ENCODE measurements at places on chromosomes 3 and 15.

DNA sequence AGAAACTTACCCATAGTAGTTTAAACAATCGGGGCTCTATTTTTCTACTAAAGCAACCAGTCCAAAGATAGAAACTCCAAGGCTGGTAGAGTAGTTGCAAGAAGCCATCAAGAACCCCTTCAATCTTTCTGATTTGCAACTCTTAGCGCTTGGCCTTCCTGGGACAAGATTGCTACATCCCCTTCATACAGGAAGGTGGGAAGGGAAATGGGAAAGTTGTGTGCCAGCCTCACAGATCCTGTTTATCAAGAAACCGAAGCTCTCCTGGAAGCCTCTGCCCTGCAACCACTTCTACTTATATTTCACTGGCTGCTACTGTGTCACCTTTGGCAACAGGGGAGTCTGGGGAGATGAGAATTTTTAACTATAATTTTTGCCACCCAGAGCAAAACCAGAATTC is 46.2 kb downstream of the OSBPL10 start:
- no peak for DNase-seq

- no peak for DNase-seq
Observed at GRCh38 chr3:50587373-50587772, 18.1 kb downstream of the HEMK1 start.

- no peak for DNase-seq
Observed at GRCh38 chr15:73331991-73332925, 36.5 kb downstream of the HCN4 start.

DNA sequence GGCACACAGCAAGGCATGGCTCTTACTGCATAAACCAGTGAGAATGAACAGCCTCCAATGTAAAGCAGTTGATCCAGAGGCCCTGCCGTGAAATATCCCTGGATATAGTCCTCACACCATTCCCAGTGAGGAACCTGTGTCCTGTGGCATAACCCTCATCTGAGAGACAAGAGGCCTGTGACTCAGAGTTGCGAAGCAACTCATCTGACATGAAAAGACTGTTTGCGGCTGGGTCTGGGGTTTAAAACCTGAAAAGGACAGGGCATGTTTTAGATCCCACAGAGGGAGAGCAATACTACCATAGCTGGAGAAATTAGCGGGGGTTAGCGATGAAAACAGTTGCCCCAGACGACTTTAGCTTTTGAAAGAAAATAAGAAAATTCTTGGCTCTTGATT is 165.3 kb upstream of the BHLHE40 start:
- no peak for DNase-seq

- no peak for DNase-seq
Observed at GRCh38 chr3:78026318-78026828, 986.5 kb downstream of the ROBO2 start.

DNA sequence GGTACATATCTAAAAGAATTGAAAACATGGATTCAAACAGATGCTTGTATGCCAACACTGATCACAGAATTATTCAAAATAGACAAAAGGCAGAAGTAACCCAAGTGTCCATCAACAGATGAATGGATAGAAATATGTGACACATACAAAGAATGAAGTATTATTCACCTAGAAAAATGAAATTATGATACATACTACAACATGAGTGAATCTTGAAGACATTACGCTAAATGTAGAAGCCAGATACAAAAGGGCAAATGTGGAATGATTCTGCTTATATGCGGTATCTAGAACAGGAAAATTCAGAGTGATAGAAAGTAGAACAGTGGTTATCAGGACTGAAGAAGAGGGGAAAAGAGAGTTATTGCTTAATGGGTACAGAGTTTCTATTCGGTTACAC is 26.2 kb upstream of the SLC12A8 start:
- DNase-seq, result no peak

- no peak for DNase-seq
Observed at GRCh38 chr3:82586414-82586813, 825.0 kb upstream of the GBE1 start.

DNA sequence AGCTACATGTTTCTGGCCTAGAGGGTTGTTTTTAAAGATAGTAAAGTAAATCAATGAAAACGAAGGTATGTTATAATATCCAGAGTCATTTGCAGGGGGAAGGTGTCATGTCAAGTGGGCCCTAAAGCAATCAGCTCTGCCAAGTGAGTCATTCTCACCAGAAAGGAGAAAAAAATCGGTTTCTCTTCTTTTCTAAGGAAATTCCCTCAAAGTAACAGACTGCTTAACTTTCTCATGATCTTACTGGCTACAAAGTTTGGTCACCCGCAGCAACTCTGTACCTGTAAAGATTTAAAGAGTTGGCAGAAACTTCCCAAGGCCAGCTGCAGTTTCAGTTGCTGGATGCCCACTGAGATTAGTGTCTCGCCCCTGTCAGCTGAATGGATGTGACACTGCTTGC is 5.5 kb upstream of the FSIP1 start:
- no peak for DNase-seq

GRCh38 chr15:25869701-25870100 is 6.6 kb upstream of the ATP10A start:
- DNase-seq, result no peak

DNA sequence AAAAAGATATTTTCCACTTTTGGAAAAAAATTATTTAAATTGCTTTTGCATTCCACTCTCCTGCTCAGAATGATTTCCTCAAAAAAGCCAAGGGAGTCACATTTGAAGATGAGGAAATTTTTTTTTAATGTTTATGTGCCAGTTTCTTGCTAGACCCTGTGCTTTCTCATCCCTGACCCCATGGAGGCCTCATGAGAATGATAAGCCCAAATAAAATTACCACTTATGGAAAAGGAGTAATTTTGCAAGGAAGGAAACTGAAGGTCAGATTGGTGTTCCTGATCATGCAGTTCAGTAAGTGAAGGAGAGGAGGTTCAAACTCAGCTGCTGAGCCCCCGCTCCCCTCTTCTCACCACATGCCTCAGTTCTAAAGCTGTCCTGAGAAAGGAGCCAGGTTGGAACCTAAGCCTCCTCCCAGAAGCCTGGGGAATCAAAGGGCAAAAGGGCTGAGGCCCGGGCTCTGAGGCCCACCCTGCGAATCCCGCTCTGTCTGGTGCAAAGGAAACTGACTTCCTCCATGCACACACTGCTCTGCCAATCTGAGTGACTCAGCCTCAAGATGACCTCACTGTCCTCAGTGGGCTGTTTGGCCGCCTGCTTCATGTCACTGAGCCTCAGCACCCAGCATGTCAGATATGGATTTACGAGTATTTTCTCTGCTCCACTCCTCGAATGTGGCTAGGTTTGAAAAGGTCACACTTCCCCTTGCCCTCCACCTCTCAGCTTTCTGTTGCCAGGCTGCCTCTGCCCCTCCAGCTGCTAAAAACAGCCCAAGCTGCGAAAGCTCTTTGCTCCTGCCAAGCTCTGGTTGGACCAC is 56.9 kb upstream of the FLNB start:
- no peak for DNase-seq

DNA sequence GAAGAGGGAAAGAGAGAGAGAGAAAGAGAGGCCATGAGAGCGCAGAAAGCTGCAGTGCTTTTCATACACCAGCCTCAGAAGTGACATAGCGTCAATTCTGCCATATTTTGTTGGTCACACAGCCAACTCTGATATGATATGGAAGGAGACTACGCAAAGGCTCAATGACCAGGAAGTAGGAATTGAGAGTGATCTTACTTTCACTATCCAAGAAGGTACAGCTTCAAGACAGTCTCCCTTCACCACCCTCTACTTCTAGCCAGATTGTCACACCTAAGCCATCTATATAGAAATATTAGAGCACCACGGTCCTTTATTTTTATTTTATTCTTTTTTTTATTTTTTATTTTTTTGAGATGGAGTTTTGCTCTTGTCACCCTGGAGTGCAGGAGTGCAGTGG is 21.1 kb downstream of the PARP15 start:
- no peak for DNase-seq

GRCh38 chr15:41809526-41810220 is 18.2 kb upstream of the JMJD7 start:
- DNase-seq, result no peak

- no peak for DNase-seq
Observed at GRCh38 chr3:185423178-185423577, 60.2 kb downstream of the MAP3K13 start.

DNA sequence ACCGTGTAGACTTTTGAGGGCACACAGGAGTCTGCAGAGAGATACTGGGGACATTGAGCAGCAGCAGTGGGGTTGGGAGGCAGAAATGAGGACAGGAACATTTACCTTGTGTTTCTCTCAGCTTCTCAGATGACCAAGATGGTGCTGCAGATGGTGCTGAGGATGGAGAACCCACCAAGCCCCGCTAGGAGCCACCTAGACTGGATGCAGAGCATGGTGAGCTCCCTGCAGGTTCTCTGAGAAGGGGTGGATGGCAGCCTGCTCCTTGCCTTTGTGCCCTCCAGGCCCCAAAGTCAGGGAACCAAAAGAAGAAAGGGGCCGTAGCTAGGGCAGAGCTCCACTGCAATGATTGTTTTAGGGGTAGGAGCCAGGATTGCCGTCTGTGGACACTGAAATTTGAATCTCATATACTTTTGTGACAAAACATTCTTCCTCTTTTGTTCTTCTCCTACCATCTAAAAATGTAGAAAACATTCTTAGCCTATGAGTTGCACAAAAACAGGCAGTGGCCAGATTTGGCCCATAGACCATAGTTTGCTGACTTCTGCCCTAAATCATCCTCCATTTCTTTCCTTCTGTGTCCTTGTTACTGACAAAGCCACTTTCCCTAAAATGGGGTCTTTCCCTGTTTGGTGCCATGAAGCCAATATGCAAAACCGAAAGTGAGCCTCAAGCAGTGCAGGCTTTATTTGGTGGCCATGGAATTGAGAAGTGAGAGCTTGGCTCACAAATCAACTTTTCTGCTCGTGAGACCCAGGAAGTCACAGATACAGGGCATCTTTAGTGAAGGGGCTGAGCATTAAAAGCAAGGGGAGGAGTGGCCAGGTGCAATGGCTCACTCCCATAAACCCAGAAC is 11.9 kb upstream of the MUC20 start:
- no peak for DNase-seq

GRCh38 chr15:35271371-35272043 is 186.4 kb upstream of the NANOGP8 start:
- no peak for DNase-seq

- no peak for DNase-seq
Observed at GRCh38 chr15:60021589-60022378, 17.7 kb downstream of the FOXB1 start.

GRCh38 chr15:87728998-87729397 is 527.5 kb downstream of the NTRK3 start:
- DNase-seq, result no peak

DNA sequence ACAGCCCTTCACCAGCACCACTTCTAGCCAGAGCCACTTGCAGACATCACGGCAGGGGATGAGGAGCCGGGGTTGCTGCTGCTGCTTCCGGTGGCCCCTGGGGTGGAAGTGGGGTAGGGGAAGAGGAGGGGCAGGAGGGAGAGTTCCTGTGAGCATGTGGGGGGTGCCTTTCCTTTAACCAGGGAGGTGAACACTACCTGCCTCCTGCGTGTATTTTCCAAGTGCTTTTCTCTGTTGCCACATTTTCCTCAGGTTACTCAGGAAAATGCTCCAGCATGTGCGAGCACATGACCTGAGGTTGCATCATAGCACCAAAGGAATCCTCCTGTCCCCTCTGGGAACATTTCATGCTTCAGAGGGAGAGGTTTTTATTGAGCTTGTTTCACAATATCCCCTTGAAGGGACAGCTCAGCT is 12.2 kb upstream of the SACM1L start:
- peak; percentile 36 for DNase-seq

DNA sequence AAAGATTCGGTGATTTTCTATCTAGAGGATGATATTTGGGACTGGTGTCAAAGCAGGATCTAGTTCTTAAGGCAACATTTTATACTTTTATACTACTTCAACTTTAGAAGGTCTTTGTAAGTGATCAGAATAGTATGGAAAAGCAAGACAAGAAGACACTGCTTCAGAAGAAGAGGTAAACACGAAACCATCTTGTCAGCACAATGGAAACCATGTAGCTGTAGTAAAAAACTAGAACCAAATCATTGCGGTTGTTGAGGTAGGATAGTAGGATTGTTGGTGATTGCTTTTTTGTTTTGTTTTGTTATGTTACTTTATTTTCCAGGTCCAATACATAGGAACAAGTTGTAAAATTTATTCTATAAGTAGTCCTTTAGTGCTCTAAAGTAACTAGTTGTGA is 40.0 kb downstream of the SEMA6D start:
- DNase-seq, result no peak

GRCh38 chr15:22794063-22794462 is 7.6 kb downstream of the NIPA1 start:
- DNase-seq, result no peak

- no peak for DNase-seq
Observed at GRCh38 chr3:32614956-32615355, 44.3 kb upstream of the DYNC1LI1 start.

DNA sequence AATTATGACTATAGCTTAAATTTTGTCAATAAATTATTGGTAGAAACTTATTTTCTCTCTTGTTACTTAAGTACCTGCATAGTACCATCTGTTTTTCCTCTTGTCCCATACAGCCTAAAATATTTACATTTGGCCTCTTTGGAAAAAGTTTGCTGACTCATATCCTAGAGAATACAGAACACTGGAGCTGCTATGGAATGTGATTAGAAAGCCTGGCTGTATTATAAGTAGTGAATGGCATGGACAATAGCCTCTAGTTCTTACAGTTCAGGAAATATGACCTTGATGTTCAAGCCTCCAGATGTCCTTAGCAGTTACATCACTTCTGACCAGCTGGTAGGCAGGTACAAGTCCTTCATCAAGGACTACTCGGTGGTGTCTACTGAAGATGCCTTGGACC is 28.3 kb downstream of the ST8SIA2 start:
- no peak for DNase-seq

DNA sequence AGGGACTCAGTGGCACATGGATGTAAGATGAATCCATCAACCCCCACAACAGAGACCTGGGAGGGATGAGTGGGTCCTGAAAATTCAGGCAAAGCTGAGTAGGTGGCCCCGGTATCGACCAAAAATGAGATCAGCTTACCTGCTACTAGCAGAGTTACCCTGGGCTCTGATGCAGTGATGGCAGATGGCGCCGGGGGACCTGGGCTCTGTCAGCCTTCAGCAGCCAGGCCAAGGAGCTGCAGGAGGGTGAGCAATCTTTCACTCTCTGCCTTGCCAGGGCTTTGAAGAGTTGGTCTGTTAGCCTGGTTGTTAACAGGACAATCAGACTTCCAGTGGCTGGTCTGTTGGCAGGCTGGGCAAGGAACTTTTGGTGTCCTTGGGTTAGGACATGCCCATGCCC is 1054.8 kb downstream of the SI start:
- no peak for DNase-seq

DNA sequence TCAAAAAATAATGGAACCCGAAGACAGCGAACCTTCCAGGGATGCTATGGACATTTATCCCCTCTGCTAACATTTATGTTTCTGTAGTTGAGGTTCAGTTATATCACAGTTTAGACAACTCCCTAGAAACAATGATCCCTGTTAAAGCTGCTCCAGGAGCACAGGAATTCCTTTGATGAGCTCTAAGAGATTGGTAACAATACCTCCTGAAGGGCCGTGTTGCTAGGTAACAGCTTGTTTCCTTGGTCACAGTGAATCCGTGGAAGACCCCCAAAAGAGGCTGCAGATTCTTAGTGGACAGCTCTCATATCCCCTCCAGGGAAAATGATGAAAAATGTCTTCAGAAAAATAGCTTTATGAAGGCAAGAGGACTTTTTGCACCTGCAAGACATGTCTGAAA is 160.2 kb downstream of the SERPINI1 start:
- DNase-seq, result no peak
